Endothelial cell of umbilical vein (primary cell): ENCODE measurements at places on chromosomes 11 and 22.

GRCh38 chr11:17986007-17986710 lies 26.7 kb downstream of the SERGEF start:
- no peak for DNase-seq

DNA sequence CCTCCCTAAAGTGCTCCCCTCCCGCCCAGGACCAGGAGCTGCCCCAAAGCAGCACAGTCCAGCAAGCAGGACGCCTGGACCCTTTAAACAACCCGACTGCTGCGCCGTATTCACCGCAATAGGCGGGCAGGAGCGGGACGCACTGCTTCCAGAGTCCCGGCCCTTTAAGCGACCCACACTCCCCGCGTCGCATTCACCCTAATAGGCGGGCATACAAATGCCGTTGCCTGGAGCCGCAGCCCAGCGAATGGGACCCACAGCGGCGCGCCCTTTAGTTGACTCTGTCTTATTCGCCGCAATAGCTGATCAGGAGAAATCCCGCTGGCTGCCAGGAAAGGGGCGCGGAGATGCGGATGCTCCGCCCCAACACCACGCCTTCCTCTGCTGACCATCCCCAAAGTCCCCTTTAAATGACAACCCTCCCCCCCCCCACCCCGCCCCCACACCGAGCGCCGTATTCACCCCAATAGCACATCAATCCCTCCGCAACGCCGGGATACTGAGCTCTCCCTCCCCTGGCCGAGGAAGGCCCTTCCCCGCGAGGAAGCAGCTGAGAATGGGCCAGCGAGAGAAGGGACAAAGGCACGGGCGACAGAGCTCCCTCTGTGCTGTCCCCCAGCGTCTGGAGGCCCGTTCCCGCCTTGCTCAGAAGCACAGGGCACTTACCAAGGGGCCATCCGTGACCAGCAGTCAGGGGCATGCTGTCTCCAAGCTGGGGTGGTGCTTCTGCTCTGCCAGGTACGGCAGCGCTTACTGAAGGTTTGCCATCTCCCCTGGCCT lies 4.7 kb downstream of the OSBPL5 start:
- DNase-seq: peak; percentile 92

DNA sequence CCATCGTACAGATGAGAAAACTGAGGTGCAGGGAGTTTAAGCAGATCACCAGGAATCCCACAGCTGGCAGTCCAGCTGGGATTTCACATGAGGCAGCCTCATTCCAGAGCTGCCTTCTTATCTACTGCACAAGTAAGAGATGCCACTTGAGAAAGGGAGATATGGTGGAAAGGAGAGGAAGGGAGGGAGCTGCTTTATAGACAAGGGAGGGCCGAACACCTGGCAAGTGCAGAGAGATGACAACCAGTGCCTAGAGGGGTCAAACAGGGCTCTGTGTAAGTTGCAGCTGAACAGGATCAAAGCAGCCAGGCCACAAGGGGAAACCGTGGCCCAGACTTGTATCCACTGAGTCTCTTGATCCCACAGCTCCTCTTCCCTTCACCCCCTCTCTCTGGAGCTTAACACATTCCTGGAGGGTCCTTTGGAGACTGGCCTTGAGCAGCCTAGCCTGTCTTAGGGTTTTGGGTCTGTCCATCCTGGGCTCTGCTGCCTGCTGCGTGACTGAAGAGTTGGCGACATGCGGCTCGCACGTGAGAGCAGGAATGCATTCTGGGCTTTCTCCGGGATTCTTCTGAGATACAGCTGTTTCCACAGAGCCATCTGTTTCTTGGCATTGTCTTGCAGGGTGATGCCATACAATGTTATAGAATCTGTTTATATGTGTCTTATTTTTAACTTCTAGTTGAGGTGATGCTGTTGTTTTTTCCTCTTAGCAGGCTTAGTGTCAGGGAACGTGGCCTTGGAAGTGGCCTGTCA lies 268.5 kb upstream of the SYN3 start:
- DNase-seq: no peak

DNA sequence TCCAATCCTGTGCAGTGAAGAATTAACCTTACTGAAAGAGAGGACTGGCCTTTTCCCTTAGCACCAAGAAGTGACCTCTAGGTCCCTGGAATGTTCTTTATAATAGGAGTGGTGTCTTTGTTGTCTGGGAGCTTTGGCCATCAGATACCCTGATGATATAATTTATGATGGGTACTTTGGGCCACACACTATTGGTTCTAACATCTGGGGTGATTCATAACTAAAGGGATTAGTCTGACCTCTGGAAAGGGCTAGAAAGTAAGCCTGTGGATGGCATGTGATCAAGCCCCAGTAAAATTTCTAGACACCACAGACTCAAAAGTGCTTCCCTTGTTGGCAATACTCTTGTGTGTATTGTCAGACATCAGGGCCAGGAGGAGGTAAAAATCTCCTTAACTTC lies 891.2 kb downstream of the KCNA4 start:
- DNase-seq: no peak

DNA sequence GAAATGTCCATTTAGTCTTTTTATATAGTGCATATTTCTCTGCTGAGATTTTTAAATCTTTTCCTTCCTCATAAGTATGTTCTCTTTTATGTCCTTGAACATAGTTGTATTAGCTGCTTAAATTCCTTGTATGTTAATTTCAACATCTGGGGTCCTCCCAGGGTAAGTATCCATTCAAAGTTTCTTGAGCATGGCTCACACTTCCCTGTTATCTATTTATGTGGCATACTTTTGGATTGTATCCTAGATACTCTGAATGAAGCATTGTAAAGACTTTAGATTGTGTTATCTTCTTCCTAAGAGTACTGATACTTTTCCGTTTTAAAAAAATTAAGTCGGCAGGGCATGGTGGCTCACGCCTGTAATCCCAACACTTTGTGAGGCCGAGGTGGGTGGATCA lies 28.4 kb upstream of the PITPNB start:
- DNase-seq: no peak

- peak; percentile 4 for DNase-seq
Observed at GRCh38 chr11:102157219-102157618, 47.0 kb downstream of the YAP1 start.
